Activated CD4-positive, CD25-positive, alpha-beta regulatory T cell treated with anti-CD3 and anti-CD28 coated beads, Interleukin-2, amount 50 U/mL, for 72 hours (primary cell): ENCODE measurements at places on chromosomes 12 and 14.

DNA sequence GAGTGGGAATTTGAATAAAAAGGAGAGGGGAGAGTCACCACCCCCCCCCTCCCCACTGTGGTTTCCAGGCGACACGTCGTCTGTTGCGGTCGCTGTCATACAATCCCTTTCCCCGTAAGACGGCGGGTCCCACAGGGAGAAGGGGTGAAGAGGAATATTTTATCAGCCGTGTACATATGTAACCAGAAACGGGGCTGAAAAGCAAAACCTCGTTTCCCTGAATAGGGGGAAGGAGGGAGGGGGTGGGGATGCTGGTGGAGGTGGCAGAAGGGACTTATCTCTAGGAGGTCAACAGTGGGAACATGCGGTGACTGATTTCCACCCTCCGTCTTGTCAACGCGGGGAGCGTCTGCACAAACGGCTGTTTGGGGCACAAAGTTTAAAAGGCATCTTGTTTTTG is 171.4 kb downstream of the RBM19 start:
- no peak for DNase-seq

DNA sequence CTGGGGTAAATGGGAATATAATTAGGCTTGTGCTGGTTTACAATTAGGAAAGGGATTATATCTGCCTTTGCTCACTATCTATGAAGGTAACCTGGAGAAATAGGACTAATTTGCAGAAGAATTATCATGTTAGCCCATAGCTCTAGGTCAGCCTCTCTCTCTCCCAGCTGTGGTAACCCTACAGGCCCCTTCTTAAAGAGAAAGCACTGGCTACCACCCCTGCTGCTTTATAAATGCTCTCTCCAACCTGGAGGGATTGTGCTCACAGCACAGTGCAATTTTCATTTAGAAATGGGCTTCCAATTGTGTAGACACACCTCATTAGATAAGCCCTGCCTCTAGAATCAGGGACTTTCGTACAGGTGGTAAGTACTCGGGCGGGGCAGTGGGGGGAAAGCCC is 22.7 kb upstream of the MGST1 start:
- no peak for DNase-seq

DNA sequence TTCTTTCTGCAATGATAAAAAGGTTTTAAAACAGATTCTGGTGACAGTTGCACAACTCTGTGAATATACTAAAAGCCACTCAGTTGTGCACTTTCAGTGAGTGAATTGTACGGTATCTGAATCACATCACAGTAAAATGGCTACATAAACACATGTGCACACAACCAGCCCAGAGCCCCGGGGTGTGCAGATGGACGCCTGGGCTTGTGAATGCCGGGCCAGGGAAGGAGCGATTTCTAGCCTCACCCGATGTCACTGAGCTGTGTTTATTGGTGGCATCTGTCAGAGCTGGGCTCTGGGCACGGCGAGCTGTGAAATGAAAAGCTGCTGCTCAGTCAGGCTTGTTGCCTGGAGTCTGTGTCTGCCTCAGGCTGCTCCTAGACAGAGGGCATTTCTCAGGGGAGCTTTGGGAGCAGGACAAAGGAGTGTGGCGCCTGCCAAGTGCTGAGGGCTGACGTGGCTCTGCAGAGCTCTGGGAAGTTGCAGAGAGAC is 25.9 kb downstream of the RHOF start:
- no peak for DNase-seq

DNA sequence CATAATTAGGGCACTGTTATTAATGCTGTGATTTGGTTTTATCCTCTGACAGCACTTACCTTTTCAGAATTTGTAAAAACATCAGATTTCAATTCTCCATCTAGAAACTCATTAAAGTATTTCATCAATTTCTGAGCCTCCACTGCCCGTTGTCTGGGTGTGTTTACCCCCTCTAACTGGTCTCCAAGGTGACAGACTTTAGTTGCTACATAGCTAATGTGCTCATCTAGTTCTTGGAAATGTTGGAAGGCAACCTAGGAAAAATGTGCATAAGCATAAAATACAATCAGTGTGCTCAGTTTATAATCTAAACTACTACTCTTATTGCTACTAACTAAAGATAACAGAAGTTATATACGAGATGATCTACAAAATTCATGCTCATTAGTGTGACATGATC is 24.6 kb downstream of the EXOC5 start:
- DNase-seq = no peak

- DNase-seq = no peak
Measured at GRCh38 chr12:10853776-10854175, 4.5 kb upstream of the PRR4 start.

DNA sequence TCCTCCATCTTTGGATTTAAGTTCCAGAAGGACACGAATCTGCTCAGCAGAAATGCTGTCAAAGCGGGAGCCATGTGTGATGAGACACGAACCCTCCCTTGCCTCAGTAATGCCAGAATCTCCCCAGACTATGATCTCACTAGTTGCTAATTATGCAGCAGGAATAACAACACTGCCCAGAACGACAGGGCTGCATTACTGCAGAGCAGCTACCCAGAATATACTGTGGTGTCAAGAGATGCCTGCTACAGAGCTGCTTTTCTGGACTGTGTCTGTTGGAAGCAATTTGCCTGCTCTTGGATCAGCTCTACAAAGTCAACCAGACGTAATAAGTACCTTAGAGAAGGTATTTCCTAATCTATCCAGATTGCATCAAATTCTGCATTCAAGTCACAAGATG is 5.5 kb downstream of the CSRNP2 start:
- DNase-seq = no peak

- DNase-seq = no peak
Measured at GRCh38 chr14:39766397-39767000, 334.3 kb upstream of the FBXO33 start.

DNA sequence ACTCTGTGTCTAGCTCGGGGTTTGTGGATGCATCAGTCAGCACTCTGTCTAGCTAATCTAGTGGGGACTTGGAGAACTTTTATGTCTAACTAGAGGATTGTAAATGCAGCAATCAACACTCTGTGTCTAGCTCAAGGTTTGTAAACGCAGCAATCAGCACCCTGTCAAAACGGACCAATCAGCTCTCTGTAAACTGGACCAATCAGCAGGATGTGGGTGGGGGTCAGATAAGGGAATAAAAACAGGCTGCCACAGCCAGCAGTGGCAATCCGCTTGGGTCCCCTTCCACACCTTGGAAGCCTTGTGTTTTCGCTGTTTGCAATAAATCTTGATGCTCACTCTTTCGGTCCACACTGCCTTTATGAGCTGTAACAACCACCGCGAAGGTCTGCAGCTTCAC is 920.7 kb upstream of the FOXG1 start:
- DNase-seq = no peak

- no peak for DNase-seq
Measured at GRCh38 chr14:72876005-72876709, 17.7 kb downstream of the DPF3 start.

DNA sequence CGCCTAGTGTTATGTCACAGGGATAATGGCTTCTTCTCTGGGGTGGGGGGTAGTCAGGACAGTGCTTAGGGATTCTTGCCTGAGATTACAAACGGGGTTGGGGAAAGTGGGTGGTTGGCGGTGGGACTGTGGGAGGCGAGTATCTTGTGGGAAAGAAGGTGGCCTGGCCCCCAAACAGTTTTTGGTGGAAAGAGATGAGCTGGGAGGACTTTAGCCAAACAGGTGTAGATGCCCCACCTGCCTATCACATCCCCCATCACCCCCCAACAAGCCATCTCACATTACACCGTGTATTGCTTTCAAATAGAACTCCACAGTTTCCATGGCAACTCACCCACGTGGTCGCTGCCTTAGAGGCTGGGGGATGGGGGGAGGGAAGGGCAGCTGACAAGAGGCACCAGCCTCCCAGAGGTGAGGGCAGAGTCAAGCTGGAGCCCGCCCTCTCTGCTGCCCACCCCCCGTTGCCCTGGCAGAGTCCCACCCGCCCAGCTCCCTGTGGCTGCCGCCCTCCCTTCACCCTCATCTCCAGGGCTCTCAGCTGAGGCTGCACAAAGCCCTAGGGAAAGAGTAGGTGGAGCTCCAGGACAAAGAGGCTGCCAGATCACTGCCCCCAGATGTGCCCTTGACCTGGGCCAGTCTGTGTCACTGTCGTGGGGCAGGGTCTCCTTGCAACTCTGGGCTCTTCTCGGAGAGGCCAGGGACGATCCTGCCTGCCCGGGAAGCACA is 98.3 kb downstream of the LRRC74A start:
- DNase-seq = no peak

GRCh38 chr14:35412272-35413056 is 7.9 kb upstream of the NFKBIA start:
- DNase-seq = no peak

DNA sequence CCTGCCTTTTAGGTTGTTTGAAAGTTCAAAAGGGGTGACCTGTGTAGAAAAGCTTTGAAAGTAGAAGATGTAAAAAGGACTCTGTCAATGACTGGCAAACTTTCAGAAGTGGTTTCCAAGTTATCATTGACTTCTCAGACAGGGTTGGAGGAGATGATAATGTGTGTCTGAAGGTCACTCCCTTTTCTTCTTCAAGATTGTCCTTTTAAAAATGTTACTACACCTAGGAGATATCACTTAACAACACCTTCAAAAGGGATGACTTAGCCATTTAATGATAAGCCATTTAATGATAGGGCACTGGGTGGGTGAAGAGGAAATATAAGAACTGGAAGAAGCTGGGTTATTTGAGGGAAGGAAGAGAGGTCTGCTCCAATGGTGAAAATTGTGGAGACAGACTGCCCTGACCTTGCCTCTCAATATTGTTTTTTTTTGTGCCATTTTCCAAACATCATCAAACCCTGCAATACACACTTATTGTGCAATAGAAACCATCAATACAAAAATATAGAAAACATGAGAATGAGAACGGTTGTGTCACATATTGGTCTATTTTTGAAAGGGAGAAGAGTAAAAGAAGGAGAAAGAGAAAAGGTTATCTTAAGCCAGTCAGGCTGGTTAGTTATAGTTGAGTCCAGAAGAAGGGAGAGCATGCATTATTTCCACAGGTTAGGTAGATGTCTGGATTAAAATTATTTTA is 38.8 kb downstream of the BEST3 start:
- DNase-seq = no peak

DNA sequence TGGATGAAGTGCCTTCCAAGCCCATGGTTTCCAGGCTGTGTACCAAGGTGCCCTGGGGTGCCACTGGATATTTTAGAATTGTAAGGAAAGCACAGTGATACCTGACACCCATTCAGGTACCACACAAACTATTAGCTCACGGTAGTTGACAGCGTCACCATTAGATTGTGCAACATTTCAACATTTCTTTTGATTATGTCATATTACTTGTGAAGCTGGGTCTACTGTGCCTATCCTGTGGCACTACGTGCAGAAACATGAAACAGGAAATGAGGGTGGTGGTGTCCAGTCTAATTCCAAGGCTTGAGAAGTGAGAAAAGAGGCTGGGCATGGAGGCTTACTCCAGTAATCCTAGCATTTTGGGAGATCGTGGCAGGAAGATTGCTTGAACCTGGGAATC is 75.5 kb upstream of the CPM start:
- DNase-seq = no peak

- no peak for DNase-seq
Measured at GRCh38 chr12:29155079-29155478, 6.0 kb downstream of the FAR2 start.

- DNase-seq = no peak
Measured at GRCh38 chr14:39665075-39665475, 232.8 kb upstream of the FBXO33 start.

GRCh38 chr14:67773844-67774377 is 42.5 kb downstream of the ZFYVE26 start:
- DNase-seq = no peak

DNA sequence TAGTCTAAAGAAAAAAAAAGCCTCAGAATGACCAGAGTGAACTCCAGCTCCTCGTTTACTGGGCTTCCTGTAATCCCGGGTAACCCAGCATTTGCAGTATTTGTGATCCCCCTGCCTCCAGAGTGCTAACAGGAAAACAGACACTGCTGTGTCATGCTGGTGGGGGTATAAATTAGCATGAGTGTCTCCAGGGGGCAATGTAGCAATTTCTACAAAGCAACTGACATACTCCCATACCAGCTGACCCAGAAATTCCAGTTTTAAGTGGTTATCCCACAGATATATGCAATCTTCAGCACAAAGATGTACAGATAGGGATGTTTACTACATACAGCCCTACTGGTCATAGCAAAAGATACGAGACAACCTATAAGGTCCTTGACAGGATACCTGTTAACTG is 18.8 kb downstream of the TTC7B start:
- DNase-seq = no peak

GRCh38 chr14:60211153-60211552 is 37.9 kb upstream of the PPM1A start:
- DNase-seq = no peak

DNA sequence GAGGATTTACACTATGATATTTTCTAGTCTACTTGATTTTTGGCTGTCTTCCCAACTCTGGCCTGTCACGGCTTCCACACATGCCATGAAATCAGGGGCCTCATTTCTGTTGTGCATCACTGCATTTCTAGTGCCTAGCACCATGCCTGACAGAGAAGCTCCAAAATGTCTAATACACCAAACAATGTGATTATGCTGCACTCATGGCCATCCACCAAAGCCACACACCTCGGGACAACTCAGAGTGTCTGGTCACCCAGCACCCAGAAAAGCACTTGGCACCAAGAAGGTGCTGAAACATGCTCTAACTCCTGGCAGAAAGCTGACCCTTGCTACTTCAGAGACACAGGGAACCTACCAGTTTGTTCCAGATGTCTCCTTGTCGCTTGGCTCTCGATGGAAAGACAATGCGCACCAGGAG is 11.3 kb downstream of the GCN1 start:
- no peak for DNase-seq

DNA sequence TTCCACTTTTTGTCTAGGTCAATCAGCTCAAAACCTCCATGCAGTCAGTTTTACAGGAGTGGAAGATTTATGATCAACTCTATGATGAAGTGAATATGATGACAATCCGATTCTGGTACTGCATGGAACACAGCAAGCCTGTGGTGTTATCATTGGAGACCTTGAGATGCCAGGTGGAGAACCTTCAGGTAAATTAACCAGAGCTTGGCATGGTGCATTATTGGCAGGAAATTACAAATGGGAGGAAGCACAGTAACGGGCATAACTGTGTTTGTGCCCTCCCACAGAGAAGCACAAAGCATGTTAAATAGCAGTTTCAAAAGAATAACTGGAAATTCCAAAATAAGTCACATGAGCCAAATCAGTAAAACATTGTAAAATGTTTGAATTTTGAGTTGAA is 135.6 kb downstream of the ESR2 start:
- no peak for DNase-seq

- no peak for DNase-seq
Measured at GRCh38 chr14:40847480-40847879, 759.2 kb upstream of the LRFN5 start.

DNA sequence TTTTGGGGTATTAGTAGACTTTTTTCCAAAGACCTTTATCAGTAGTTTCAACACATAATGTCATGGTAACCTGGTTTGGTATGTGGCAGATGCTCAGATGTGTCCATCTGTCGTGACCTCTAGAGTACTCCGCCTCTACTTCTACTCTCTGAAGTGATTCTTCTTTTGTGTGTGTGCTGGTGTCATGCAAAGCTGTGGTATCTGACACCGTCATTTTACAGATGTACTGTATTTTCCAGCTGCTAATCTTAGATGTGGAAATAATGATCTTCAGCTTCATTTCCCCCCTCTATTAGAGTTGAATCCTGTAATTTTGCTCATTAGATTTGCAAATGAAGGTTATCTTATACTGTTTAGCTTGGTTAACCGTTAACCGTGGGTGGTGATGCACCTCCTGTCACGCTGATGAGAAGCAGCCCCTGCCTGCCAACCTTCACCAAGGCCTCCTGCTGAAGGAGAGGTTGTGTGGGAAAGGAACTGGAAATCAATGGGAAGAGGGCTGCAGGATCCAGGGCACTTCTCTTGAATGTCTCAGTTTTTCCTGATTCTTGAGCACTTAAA is 222.4 kb upstream of the AMIGO2 start:
- DNase-seq = no peak

GRCh38 chr14:94391281-94391975 is 3.0 kb upstream of the SERPINA1 start:
- DNase-seq = no peak
